ENCODE measurements at places on chromosomes 3 and 15.

DNA sequence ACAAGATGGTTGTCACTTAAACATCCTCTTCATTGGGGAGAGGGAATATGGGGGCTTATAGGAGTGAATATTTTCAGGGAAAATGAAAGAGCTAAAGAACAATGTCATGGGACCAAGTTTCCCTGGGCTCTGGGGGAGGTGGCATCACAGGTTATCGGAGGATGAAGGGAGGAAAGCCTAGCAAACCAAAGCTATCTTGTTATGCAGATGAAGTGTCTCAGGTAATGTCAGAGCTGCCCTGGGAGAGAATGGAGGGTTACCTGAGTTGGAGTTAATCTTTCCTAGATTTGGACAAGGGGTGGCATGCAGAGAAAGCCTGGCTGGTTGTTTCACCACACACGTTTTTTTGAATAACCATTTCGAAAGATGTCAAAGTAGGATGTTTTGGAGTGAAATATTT, 308.1 kb upstream of the ATP10A start:
- DNase-seq, result no peak

DNA sequence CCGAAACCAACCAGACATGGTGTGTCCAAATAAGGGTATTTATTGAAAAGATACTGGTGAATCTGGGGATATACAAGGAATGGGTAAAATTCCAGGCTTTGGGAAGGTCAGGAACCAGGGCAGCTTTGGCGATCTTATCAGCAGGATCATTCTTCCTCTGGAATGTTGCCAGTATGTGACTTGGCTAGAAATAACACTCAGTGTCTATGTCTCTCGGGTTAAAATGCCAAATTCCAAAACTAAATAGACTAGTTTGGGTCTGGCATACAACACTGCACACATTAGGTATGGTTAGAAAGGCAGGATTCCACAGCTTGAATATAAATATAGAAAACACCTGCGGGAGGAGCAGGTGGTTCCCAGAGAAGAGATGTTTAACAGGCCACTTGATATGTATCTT, 220.2 kb upstream of the CD96 start:
- DNase-seq, result no peak

DNA sequence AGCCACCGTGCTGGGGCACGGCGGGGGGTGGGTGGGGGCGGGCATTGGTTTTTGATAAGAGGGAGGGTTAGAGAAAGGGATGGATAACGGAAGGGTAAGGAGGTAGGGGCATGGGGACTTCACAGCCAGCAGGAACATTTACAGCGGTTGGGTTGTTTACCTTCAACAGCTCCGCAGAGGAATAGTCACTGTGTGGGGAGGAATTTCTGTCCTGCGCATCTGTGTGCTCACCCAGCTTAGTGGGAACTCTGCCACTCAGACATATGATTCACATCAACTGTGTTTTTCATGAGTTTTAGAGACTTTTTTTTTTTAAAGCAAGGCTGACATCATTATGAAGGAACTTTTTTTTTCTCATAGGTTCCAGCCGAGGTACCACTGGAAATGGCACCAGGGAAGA, 19.6 kb downstream of the CHRD start:
- no peak for DNase-seq

DNA sequence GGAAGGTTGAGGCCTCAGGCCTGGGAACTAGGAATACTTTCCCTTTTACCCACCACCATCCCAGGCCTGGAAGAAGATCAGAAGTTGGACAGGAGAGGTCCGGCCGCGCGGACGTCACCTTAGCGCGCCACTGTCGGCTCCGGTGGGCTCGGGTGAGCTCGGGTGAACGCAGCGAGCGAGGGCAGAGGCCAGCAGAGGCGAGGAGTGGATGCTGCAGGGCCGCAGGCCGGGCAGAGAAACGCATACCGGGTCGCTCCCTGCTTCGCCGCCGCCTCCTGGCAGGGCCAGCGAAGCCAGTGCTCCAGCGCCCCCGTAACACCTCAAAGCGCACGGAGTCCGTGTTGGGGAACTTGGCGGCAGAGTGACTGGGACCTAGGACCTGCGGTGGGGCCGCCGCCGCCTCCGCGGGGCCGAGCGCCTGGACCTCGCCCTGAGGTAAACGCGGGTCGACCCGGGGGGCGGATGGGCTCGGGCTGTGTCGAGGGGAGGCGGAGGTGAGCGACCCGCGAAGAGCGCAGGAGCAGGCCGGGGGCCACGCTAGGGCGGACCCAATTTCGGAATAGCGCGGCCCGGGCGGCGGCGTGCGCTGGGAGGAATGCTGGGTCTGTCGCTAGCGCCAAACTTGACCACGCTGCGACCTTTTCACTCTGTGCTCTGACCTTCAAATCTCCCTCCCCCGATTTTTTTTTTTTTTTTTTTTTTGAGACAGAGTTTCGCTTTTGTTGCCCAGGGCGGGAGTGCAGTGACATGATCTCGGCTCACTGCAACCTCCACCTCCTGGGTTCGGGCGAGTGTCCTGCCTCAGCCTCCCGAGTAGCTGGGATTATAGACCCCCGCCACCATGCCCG, 1.6 kb downstream of the CYP11A1 start:
- no peak for DNase-seq

- no peak for DNase-seq
Measured at GRCh38 chr15:71601038-71601834, 209.1 kb upstream of the NR2E3 start.

DNA sequence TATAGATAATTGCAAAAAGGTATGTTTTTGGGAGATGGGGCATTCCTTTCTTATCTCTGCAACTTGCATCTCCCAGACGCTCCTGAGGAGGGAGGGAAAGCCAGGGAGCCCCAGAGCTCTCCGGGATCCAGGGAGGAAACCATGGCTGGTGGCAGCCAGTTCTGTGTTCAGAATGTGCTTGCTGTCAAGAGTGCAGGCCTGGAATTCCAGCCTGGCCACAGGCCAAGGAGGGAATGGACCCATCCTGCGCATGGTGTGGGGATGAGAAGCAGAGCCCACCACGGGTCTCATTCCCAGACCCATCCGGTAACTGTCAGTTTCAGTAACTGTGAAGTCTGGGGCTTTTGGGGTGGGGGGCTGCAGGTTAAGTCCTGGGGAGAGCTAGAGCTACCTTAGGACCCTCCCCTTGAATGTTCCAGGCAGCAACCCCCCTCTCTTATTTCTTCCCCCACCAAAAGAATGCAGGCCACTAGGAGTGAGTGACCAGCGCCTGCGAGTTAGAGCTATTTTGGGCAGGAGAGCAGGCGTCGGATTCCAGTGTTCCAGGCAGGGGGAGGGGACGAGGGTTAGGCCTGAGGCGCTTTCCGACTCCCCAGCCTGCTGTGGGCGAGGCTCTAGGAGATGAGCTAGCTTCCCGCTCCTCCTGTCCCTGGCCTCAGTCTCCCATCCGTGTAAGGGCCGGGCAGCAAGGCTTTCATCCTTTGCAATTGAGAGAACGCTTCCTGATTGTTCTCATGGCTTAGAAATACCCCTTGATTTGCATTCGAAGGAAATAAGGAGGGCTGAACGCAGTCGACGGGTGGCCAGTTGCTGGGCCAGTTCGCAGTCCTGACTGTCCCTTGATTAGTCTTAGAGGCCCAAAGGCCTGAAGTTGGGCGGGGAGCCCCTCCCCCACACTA, 781 bp upstream of the DAG1 start:
- no peak for DNase-seq

- no peak for DNase-seq
Measured at GRCh38 chr3:180909369-180910127, 2.9 kb upstream of the FXR1 start.

DNA sequence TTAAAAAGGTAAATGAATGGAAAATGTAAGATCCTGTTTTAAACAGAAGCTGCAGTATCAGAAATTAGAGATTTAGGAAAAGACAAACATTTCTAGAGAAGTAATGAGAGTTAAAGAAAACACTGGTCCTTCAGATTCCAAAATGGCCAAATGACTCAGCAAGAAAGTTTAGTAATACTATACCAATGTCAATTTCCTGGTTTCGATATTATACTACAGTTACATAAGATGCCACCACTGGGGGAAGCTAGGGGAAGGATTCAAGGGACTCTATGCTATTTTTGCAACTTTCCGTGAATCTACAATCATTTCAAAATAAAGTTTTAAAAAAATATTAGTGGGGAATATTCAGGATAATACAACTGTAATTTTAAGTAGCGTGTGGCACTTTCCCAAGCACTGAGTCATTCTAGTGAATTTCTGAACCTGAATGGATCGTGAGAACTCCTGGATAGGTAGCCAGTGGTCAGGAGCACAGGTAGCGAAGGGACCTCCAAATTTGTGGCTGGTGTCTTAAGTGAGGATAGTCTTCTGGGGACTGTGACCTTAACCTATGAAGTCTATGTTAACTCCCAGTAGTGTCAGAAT, 37.6 kb downstream of the TMCC1 start:
- no peak for DNase-seq

DNA sequence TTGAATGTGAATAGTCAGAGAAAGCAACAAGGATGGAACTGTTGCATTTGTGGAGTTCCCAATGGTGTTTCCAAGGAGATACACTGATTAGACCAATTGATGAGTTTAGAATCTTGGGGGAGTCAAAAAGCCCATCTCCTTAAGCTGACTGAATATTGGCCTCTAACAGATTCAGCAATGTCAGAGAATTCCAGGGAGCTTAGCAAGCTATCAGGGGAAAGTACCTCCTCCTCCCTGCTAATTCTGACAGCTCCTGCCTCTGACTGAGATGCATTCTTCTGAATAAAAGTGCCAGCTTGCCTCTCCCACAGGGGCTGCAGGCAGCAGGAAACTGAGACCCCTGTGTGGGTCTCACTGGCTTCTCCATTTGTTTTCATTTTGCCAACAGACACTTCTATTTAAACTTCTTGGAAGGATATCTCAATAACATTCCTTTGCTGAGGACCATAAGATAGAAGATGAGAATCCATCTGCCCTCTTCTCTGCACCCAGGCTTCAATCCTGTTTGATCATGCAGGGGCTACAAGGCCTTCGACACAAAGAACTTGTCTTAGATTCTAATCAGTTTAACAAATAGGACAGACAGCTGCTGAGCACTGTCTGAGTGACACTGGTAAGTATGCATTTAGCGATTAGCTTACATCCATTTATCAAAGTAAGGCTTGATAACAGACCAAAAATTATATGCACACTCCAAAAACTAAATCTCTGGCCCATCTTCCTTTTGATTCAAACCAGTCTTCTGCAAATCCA, 1080.8 kb downstream of the TUSC7 start:
- no peak for DNase-seq
